ENCODE measurements at places on chromosomes 7 and 10.

- no peak for ATAC-seq
These were observed 118.1 kb downstream of the PTPRN2 start for GRCh38 chr7:158469396-158470051.

GRCh38 chr7:47473499-47474210, 108.3 kb downstream of the TNS3 start:
- no peak for ATAC-seq

- ATAC-seq = no peak
These were observed 34.5 kb upstream of the TAC1 start for GRCh38 chr7:97697396-97697795.

DNA sequence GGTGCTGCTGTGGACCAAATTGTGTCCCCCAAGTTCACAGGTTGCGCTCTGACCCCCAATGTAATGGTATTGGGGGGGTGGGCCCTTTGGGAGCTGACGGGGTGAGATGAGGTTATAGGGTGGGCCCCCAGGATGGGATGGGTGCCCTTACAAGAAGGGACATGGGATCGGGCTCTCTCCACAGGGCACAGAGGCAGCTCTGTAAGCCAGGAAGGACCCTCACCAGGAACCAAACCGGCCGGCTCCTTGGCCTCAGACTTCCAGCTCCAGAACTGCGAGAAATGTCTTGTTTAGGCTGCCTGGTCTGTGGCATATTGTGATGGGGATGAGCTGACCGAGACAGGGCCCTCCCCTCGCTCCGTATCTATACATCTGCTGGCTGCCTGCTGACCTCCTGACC, 25.7 kb upstream of the JAKMIP3 start:
- no peak for ATAC-seq

DNA sequence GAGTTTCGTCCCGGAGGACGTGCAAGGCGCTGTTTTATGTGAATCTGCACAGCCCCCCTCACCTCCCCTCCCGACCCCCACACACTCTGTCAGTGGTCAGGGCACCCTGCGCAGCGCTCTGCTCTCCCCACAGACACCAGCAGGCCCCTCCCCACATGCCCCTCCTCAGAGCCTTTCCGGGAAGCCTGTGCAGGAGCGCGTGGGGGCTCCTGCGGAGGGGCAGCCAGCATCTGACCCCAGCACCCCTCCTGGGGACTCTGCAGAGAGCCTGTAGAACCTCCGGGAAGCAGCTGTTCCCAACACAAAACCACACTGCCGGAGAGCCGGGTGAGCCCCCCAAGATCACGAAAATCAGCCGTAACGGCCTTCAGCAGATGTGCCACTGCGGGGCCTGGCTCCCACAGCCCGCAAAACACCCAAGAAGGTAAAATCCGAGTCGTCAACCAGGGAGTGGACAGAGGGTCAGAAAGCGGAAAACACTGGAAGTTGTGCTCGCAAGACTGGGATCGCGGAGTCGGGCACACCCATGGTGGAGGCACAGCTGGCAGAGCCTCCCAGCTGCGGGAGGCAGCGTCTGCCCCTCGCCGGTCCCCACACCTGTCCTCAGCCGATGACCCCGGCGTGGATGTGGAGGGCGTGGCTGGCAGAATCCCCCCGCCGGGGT, 53.8 kb upstream of the PDGFA start:
- ATAC-seq = no peak

GRCh38 chr7:100680576-100681271, 7.2 kb downstream of the GNB2 start:
- no peak for ATAC-seq

DNA sequence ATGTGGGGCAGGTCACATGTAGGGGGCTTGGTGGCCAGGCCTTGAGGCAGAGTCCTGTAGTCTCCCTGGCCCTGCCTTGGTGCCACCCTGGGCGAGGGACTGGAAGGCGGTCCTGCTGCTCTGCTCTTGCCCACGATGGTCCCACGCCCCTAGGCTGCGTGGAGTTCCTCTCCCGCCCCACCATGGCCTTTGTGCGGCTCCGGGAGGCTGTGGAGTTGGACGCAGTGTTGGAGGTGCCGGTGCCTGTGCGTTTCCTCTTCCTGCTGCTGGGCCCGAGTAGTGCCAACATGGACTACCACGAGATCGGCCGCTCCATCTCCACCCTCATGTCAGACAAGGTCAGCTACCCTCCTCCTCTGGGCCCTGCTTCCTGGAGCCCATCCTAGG, 10.0 kb downstream of the FASTK start:
- no peak for ATAC-seq

GRCh38 chr10:4283846-4284610, 499.0 kb upstream of the KLF6 start:
- no peak for ATAC-seq

GRCh38 chr10:43665054-43665453, 16.4 kb upstream of the ZNF32 start:
- no peak for ATAC-seq

GRCh38 chr10:14129770-14130169, 201.0 kb downstream of the FRMD4A start:
- no peak for ATAC-seq

GRCh38 chr7:89232-90019, 102.9 kb upstream of the FAM20C start:
- peak; percentile 86 for ATAC-seq

GRCh38 chr10:124648738-124649137, 95.4 kb downstream of the FAM53B start:
- ATAC-seq = peak; percentile 67

GRCh38 chr10:122798704-122799231, 46.9 kb downstream of the CUZD1 start:
- no peak for ATAC-seq

- peak; percentile 97 for ATAC-seq
These were observed 329.0 kb downstream of the RNLS start for GRCh38 chr10:88254091-88254490.

- ATAC-seq = no peak
These were observed 14.6 kb upstream of the PWWP2B start for GRCh38 chr10:132382231-132382922.

- no peak for ATAC-seq
These were observed 114.4 kb downstream of the PTPRN2 start for GRCh38 chr7:158473221-158473620.

DNA sequence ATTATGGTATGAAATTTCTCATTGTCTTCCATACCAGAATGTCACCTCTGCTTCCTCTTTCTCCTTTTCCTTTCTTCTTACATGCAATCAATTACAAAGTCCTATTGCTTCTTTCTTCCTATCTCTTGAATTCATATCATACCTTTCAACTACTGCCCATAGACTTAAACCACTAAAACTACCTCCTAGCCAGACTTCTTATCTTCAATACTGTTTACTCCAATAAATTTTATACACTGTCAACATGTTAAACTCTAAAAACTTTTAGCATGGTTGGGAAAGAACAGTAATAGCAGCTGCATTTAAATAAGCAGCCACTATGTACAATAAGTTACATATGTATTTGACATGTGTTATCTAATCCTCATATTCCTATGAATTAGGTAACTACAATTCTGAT, 34.9 kb downstream of the PCGF6 start:
- ATAC-seq = no peak

DNA sequence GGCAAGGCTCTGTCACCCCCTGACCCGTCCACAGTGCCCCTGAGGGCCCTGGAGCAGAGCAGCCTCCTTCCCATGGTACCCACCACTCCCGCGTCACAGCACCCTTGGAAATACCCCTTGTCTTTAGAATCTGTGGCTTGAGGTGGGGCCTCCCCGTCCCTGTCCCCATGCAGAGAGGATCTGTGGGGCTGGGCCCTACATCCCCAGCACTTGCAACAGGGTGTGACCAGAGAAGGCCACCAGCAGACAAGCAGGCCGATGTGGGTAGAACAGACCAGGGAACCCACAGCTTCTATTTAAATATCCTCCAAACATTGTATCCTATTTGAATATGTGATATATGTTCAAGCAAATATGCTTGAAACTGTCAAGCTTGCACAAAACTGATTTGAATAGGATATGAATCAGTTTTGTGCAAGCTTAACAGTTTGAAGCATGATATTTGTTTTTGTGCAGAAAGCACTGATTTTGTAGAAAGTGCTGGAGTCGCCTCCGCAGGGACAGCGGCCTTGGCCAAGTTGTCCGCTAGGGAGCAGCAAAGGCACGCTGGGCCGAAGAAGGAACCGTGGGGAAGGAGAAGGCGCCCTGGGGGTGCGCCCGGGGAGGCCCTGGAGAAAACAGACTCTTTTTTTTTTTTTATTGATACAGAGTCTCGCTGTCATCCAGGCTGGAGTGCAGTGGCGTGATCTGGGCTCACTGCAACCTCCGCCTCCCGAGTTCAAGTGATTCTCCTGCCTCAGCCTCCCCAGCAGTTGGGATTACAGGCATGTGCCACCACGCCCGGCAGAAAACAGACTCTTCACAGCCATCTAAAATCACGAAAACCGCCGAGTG, 2.2 kb downstream of the CFAP46 start:
- ATAC-seq = peak; percentile 61

- ATAC-seq = no peak
These were observed 95.6 kb downstream of the ST7 start for GRCh38 chr7:117048882-117049281.

- peak; percentile 91 for ATAC-seq
These were observed 54.4 kb downstream of the MYPN start for GRCh38 chr10:68163735-68164134.

DNA sequence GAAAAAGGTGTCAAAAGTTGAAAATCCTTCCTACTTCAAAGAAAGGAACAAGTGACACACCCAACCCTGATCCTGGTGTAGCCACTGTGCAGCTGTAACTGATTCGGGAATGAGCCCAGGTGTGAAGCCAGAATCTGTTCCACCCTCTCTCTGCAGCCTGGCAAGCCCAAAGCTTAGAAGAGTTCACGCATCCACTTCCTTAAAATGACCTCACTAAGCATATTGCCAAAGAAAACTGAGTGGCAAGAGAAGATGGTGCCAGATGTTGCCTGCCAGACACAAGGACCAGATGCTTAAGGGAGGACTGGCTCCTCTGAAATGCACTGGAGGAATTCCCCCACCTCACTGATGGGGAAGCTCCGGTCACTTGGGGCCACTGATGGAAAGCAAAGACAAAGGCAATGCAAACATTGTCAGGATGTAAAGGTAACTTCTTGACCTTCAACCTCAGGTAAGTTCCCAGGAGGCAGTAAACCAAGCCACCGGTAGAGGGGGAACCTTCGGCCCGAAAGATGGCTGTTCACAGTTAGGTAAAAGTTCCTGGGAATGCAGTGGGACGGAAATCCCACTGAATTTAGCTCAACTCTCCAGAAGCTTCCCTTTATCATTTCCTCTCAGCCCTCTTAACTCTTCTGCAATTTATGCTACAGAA, 554.9 kb downstream of the KCNMA1 start:
- ATAC-seq = no peak

GRCh38 chr7:91089382-91089963, 174.8 kb upstream of the FZD1 start:
- ATAC-seq = peak; percentile 47

DNA sequence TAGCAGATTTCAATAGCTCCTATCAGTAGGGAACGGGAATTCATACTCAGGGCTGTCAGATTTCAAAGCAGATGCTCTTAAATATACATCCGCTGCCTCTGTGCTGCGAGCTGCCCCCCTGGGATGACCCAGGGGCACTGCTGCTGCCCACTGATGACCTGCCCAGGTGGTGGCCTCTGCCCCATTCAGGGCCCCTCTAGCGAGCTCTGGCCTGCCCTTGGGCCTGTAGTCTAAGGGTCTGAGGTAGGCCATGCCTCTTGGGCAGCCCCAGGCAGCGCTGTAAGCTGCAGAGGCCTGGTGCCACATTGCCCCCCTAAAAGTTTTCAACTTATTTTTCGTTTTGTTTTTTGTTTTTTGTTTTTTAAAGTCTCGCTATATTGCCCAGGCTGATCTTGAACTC, 50.6 kb upstream of the SH2B2 start:
- no peak for ATAC-seq

GRCh38 chr10:103916254-103916653, 1.7 kb downstream of the STN1 start:
- ATAC-seq = no peak

- no peak for ATAC-seq
These were observed 12.5 kb downstream of the PDLIM1 start for GRCh38 chr10:95278061-95278988.

DNA sequence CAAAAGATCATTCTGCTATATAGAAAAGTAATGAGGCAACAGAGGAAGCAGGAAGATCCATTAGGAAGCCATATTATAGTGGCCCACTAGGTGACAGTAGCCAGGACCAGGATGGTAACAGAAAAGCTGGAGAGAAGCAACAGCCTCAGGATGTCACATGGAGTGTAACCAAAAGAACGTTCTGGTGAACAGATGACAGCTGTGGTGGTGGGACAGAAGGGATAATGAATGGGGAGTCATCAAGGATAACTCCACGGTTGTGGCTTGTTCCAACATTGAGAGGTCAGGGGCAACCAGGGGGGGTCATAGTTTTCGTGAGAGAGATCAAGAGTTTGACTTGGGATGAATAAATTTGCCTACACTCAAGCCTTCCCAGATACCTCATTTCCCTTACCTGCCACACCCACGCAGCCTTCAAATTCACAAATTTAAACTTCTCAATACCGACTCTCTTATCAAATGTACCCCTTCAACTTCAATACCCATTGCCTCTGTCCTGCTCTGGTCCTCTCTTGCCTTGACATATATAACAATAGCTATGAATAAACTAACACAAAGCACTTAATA, 9.3 kb downstream of the TBL2 start:
- ATAC-seq = no peak

- no peak for ATAC-seq
These were observed 21.8 kb downstream of the PWWP2B start for GRCh38 chr10:132418527-132419416.

DNA sequence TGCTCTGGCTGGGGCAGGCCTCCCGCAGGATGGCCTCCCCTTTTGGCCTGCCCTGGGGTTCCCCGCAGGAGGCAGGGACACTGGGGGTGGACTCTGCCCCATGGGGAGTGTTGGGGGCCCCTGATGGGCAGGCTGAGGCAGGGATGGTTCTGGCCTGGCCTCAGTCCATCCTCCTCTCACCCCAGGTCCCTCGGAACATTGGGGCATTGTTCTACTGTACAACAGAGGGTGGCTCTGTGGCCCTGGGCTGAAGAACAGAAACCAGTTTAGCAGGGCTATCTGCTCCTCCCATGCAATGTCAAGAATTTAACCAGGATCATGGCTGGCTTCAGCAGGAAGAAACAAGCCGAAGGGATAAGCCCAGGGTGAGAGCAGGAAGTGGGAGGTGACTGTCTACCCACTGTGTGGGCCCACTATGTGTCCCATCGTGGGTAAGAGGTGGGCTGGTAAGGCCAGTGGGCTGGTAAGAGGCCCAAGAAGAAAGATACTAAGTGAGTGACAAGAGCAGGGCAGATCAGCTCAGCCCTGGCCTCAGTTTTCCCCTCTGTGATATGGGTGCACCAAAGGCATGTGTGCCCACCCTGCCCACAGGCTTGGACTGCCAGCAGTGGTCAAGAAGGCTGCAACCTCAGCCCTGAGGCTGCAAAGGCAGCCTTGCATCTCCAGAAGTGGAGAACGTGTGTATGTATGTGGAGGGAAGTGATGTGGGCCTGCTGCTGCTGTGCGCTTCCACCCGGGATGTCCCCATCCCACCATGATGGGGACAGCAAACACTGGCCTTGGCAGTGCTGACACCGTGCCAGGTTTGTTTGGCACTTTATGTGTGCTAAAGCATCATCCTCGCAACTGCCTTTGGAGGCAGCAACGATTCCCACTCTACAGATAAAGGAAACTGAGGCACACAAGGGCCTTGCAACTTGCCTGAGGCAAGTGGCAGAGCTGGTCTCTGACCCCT, 138.9 kb downstream of the SH3PXD2A start:
- no peak for ATAC-seq

All from activated T-helper 17 cell treated with anti-CD3 and anti-CD28 coated beads, Interleukin-2, amount 50 U/mL, for 72 hours (primary cell).